ENCODE measurements at places on chromosomes 5 and 9.

DNA sequence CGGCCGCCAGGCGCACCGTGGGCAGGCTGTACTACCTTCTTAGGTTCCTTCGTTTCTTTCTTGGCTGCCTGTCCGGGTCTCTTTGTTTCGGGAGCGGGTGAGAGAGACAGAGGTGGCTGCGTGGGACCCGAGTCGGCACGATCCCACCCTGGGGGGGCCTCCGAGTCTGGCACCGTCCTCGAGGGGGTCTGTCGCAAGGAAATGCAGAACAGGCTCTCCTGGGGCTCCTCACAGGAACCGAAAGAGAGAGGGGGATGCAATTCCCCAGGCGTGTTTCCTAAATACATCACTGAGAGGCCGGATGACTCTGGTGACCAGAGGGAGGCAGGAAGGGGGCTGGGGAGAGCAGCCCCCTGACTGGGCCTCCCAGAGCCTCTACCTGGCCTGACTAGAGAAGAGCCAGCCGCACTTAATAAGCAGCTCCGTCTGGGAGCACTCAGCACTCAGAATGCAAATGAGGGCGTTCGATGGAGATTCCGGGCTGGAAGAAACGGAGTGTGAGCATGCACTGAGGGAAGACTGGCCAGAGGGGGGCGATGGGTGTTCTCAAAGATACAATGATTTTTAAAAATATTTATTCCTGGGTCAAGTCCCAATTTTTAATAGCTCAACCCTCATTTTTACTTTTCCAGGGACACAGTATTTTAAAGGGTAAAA, 11.7 kb upstream of the INPP5E start:
- no peak for DNase-seq

DNA sequence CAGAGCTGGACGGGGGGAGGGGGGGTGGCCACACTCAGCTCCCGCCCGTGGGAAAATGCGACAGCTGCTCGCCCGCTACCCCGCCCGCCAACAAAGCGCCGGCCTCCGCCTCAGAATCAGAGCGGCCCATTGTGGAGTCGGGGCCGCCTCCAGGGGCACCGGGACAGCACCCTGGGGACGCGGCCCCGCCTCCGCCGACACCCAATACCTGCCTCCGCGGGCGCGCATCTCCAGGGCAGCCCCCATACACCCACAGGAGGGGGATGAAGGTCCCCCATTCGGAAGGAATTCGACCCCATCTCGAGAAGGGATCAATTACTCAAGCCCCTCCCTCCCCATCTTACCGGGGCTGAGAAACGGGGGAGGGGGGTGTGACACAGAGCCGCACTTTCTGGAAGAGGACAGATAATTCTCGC, 1.3 kb downstream of the NOTCH1 start:
- peak; percentile 44 for DNase-seq

DNA sequence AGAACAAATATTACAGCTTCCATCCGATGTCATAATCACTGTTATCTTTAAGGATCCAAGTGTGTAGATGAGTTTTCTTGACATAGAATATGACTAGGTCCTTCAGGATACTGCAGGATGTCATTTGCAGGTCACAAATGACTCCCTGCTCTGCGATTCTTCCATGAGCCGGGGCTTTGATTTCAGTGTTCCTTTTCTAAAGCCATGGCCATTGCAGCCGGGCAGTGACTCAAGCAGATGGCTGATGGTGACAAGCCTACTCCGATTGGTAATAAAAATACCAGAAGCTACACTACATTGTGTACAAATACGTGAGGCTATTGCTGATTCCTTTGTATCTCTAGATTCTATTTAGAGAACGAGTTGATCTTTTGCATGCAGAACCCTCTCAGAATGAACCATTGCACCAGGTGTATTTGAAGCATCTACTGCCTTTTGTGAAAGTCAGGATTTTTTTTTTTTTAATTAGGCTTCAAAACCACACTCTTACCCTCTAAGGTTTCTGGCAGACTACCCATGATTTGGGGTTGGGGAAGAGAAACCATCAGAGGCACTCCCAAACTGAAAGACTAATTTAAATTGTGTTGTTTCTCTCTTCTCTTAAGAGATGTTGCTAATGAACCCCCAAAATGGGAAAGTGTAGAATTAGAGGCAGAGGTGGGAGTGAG, 271.0 kb upstream of the ADRA1B start:
- no peak for DNase-seq

- DNase-seq, result no peak
These were observed 452.7 kb upstream of the CDH9 start for GRCh38 chr5:27491047-27491446.

- DNase-seq, result no peak
These were observed 22.0 kb upstream of the UGT3A1 start for GRCh38 chr5:36013182-36013581.

Data from CD4-positive, CD25-positive, alpha-beta regulatory T cell (primary cell).